Cortex of kidney (tissue), 1 donor: ENCODE measurements at places on chromosomes 7 and 10.

- DNase-seq = no peak
These were observed 6.3 kb downstream of the SMURF1 start for GRCh38 chr7:99137411-99138180.

- no peak for DNase-seq
These were observed 148.1 kb downstream of the FZD1 start for GRCh38 chr7:91412298-91412697.

GRCh38 chr10:33132626-33133025 is 174.6 kb upstream of the ITGB1 start:
- DNase-seq = no peak

- DNase-seq = no peak
These were observed 38.1 kb downstream of the FAM107B start for GRCh38 chr10:14736600-14737081.

DNA sequence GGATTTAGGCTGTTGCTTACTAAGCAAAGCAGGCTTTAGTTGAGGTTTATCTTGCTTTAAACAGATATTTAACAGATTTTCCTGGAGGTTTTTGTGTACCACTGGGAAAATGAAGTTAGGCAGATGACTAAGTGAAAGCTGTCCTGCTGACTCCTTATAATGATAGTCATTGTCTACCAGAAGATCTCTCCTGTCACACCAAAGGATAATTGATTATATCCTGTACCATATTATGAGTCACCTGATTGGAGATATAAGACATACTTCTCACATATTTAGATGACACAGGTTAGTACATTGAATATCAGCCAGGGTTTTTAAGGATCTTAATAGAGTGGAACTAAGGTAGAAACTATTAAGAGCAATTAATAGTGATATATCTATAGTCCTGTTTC is 68.4 kb downstream of the PTEN start:
- no peak for DNase-seq

DNA sequence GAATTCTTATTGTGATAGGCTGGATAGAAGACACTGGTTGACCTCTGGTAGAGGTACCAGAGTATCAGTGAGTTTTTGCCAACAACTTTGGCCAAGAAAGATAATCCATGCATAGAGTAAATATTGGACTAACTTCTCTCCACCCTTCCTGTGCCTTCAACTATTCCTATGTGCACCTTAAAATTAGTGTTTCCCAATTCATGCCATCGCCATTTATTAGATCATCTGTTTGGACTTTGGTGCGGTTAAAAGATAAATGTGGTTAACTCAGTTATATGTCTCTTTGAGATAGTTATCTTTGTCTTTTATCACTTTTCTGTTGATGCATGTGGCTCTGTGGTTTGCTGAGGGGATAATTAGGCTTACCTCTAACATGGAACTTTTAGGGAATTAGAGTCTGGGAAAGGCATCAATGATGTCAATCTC is 4.6 kb downstream of the PAPSS2 start:
- no peak for DNase-seq

GRCh38 chr10:24086296-24087086 is 122.4 kb upstream of the KIAA1217 start:
- DNase-seq = no peak

DNA sequence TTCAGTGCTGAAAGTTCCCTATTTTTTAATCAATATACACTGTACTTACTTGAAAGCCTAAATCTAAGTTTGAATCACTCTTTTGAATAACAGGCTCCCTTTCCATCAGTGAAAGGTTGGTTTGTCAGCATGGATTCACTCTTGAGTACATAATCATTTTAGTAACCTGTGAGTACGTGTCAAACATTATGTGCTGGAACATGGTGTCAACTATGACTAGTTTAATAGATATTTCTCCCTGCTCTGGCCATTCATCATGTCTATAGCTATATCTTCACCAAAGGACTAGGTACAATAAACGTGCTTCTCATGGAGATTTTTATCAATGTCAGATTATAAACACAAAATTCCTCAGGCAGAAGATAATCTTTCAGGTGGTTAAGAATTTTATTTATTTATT is 61.7 kb upstream of the MDFIC start:
- DNase-seq = no peak

- DNase-seq = no peak
These were observed 142.4 kb upstream of the PRR15 start for GRCh38 chr7:29421010-29421956.
